Fibroblast of skin of abdomen (primary cell): ENCODE measurements at places on chromosomes 1 and 21.

GRCh38 chr1:160830321-160831153, 32.1 kb downstream of the CD244 start:
- no peak for DNase-seq

DNA sequence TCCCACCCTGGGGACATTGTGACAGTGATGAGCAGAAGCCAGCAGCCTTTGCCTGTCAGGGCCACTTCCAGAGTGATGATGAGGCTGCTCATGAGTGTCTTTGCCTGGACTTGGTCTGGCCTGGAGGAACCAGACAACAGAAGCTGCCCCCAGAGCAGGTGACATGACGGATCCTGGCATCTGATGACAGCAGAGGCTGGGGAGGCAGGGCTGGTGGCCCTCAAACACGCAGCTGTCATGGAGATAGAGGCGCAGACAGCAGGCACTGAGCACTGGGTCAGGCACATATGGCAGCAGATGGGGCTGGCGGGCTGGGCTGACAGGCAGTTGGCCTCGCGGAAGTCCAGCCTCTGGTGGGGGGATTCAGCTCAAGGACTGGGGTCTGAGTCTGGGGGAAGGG, 66.4 kb upstream of the STUM start:
- no peak for DNase-seq

DNA sequence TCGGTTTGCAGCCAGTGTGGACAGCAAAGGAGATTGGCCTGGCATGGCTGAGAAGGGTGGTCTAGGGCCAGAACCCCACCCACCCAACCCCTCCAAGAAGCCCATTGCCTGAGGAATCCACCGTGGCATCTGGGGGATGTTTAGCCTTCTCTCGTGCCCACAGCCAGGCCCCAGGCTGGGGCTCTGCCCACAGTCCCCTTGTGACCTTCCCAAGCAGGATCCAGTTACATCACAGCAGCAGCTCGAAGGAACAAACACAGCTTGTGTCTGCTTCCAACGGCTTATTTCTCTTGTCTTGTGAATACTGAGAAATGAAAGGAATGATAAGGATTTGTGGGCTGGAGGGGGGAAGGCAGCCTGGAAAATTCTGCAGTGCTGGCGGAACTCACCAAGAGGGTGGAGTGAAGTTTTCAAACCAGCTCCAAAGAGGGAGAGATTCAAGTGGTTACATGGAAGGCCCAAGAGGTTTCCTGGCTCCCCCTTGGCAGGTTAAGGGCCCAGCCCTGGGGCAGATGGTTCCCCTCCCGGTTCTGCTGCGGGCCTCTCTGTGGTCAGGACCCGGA, 61.6 kb downstream of the DHRS3 start:
- peak; percentile 95 for DNase-seq

DNA sequence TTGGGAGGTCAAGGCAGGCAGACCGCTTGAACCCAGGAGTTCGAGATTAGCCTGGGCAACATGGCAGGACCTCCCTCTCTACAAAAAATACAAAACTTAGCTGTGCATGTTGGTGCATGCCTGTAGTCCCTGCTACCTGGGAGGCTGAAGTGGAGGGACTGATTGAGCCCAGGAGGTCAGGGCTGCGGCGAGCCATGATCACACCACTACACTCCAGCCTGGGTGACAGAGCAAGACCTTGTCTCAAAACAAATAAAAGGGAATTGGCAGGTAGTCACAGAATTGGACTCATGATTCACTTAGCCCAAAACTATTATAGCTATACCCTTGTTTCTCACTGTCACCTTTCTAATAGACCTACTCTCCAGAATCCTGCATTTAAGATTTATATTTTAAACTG, 5.5 kb downstream of the TADA1 start:
- no peak for DNase-seq

GRCh38 chr1:3772715-3773571, at the start of gene SMIM1:
TSS of gene SMIM1 (plus strand) at chr1:3772749. CDS start at chr1:3775374, 2,625 bp downstream.
- DNase-seq, result no peak
